ENCODE measurements at places on chromosomes 2 and 18. TPM values are rescaled to one million over a fixed set of nuclear protein-coding genes. Genes with fewer than 3 reads are reported as not detected.

GRCh38 chr2:207791579-207792243, 22.0 kb upstream of the FZD5 start:
- peaks cover 5% of the 10 kb centered on the region for H3K4me1 ChIP-seq
- no peak for DNase-seq
- H3K4me3 ChIP-seq = no peak overlapping the region
- H3K36me3 ChIP-seq = no peaks in the 10 kb centered on the region

- H3K4me1 ChIP-seq = no peaks in the 10 kb centered on the region
- no peaks in the 10 kb centered on the region for H3K36me3 ChIP-seq
- no peak for DNase-seq
- no peaks in the 10 kb centered on the region for H3K27me3 ChIP-seq
Observed at GRCh38 chr18:313931-314330, 46.1 kb upstream of the THOC1 start.

ANKRD36C gene
- total RNA-seq = 38.5 TPM

GRCh38 chr2:152420936-152421335, 86.0 kb downstream of the FMNL2 start:
- H3K36me3 ChIP-seq = no peaks in the 10 kb centered on the region
- H3K4me3 ChIP-seq = no peak overlapping the region
- H3K4me1 ChIP-seq = peaks cover 16% of the 10 kb centered on the region
- no peak overlapping the region for H3K27ac ChIP-seq

- H3K4me3 ChIP-seq = no peak overlapping the region
- peak; percentile 56 for DNase-seq
- no peak overlapping the region for H3K27ac ChIP-seq
- peaks cover 43% of the 10 kb centered on the region for H3K27me3 ChIP-seq
- peaks cover 9% of the 10 kb centered on the region for H3K4me1 ChIP-seq
Observed at GRCh38 chr18:50203801-50204604, 9.1 kb upstream of the MYO5B start.

- H3K36me3 ChIP-seq = peaks cover 7% of the 10 kb centered on the region
- peaks cover 53% of the 10 kb centered on the region for H3K4me1 ChIP-seq
- peak overlapping the region; percentile 81 for H3K4me3 ChIP-seq
- H3K27me3 ChIP-seq = no peaks in the 10 kb centered on the region
- no peak for DNase-seq
Observed at GRCh38 chr2:190409616-190410015, 1.5 kb downstream of the MFSD6 start.

DNA sequence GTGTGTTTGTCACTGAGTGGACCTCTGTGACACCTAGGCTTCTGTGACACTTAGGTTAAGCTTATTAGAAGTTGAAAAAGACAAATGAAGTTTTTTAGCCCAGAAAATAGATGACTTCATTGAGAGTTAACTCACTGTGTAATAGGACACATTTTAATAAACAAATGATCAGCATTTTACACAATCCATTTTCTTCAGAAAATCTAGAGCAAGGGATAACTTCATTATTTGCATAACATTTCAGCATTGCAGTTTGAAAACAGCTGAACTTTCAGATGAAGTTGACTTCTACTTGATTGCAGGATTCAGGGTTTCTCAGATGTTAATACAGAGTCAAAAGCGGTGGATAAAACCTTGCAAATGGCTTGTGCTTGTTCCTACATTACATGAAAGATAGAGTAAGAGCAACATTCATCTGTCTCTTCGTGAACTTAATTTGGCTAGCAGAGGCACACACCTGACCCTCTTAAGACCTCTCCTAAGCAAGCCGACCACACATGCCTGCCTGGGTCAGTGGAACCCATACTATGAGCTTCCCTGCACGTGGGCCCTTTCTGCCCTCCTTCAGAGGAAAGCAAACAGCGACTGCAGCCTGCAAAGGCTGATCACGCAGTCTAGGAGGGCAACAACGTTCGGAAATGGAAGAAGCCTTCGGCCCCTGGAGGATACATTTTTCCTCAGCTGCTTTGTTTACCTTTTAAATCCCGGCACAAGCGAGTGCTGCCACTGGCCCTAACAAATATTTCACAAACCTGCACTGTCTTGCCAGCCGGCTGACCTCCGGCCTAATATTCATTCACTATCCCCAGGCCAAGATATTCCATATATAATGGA, 16.6 kb downstream of the ITGB1BP1 start:
- H3K36me3 ChIP-seq = peaks cover 30% of the 10 kb centered on the region
- no peaks in the 10 kb centered on the region for H3K27me3 ChIP-seq
- no peak for DNase-seq
- H3K27ac ChIP-seq = no peak overlapping the region
- H3K4me3 ChIP-seq = no peak overlapping the region
- H3K4me1 ChIP-seq = no peaks in the 10 kb centered on the region

G6PC2 gene
- total RNA-seq = not detected

GRCh38 chr2:170505631-170506275, 209.4 kb upstream of the SP5 start:
- H3K4me3 ChIP-seq = no peak overlapping the region
- peaks cover 5% of the 10 kb centered on the region for H3K27me3 ChIP-seq
- no peaks in the 10 kb centered on the region for H3K36me3 ChIP-seq

ADRA2B gene
- total RNA-seq = 0.30 TPM

DNA sequence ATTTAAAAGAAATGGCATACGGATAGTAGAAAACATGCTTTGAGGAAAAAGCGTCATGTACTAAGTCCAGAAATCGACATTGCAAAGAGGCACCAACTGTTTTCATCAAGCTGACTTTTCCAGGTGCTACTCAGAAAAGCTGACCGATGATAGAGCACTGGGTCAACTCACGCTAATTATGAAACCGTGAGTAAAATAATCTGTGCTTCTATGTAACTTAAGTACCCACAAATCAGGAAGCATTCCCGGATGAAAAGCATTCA, 353 bp upstream of the NUP35 start:
- H3K27ac ChIP-seq = peak overlapping the region; percentile 97
- peaks cover 23% of the 10 kb centered on the region for H3K4me1 ChIP-seq
- peaks cover 9% of the 10 kb centered on the region for H3K27me3 ChIP-seq
- H3K36me3 ChIP-seq = peaks cover 7% of the 10 kb centered on the region
- H3K4me3 ChIP-seq = peak overlapping the region; percentile 96

ADAM23 gene
- 1.3 TPM for total RNA-seq

DNA sequence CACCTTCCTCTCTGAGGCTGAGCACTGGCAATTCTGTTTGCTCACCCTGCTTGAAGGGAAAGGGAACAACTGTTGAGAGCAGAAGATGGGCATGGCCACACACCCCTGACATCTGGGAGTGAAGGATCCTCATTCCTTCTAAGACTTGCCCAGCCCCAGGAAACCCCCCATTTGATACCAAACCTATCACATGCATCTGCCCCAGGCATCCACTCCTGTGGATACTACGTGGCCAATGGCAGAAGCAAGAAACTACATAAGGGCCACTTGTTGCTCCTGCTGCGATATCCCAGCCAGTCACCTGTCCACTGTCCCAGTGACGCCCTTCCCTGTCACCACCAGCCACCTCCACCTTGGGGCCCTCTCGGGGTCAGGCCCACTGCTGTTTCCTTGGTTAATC, 185.2 kb downstream of the SMAD2 start:
- no peaks in the 10 kb centered on the region for H3K4me1 ChIP-seq
- H3K4me3 ChIP-seq = no peak overlapping the region
- no peak for DNase-seq
- H3K27ac ChIP-seq = no peak overlapping the region

DNA sequence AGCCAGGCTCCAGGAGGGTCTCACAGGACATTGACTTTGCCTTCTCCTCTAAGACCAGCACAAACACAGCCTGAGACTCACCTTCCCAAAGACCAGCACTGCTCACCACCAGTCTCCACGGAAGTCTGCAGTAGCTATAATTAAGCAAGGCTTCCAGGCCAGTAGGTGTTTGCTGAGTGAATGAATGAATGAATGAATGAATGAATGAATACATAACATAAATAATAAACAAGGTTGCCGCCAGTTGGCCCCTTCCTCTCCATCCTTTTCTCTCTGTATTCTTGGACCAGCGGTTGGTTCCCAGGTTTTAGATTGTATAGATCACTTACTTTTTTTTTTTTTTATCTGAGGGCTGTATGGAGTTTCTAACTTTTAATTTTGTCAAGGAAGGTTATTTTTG, 222.4 kb upstream of the ID2 start:
- peaks cover 28% of the 10 kb centered on the region for H3K4me1 ChIP-seq
- no peaks in the 10 kb centered on the region for H3K36me3 ChIP-seq
- H3K4me3 ChIP-seq = no peak overlapping the region
- no peak for DNase-seq

DNA sequence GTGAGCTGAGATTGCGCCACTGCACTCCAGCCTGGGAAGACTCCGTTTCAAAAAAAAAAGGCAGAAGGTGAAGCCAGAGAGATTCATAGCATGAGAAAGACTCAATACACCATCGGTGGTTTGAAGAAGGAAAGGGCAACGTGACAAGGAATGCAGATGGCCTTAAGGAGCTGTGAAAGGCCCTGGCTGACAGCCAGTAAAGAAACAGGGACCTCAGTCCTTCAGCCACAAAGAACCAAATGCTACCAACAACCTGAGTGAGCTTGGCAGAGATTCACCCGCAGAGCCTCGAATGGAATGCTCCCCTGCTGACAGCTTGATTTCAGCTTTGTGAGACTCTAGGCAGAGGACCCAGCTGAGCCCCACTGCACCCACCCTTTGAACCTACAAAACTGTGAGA, 154.9 kb upstream of the NDUFV2 start:
- H3K4me1 ChIP-seq = peaks cover 8% of the 10 kb centered on the region
- no peaks in the 10 kb centered on the region for H3K36me3 ChIP-seq
- peaks cover 2% of the 10 kb centered on the region for H3K27me3 ChIP-seq
- H3K4me3 ChIP-seq = no peak overlapping the region

CLEC4F gene
- total RNA-seq = not detected

GRCh38 chr18:35570182-35570581, 11.4 kb upstream of the GALNT1 start:
- no peaks in the 10 kb centered on the region for H3K36me3 ChIP-seq
- peaks cover 8% of the 10 kb centered on the region for H3K4me1 ChIP-seq
- H3K27me3 ChIP-seq = no peaks in the 10 kb centered on the region
- no peak overlapping the region for H3K27ac ChIP-seq
- H3K4me3 ChIP-seq = no peak overlapping the region
- DNase-seq = no peak

DNA sequence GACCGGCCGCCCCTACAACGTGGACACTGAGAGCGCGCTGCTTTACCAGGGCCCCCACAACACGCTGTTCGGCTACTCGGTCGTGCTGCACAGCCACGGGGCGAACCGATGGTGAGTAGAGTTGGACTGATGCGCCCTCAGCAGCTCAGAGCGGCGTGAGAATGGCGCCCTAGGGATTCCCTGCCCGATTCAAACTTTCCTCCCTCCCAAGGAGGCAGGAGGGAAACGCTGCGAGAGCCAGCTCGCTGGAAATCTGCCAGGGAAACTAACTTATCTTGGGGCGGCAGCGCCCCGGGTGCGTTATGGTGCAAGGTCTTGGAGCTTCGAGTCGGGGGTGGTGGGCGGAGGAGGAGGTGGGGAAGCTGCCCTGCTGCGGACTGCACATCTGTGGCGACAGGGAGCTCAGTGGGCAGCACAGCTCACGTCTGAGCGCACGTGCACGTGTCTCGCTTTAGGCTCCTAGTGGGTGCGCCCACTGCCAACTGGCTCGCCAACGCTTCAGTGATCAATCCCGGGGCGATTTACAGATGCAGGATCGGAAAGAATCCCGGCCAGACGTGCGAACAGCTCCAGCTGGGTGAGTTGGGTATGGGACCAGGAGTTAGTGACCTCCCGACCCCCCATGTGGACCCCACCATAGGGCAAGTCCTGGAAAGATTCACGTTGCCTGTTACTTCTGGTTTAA, 697 bp downstream of the ITGA4 start:
- peak overlapping the region; percentile 95 for H3K27ac ChIP-seq
- peaks cover 59% of the 10 kb centered on the region for H3K4me1 ChIP-seq
- peak overlapping the region; percentile 91 for H3K4me3 ChIP-seq

DNA sequence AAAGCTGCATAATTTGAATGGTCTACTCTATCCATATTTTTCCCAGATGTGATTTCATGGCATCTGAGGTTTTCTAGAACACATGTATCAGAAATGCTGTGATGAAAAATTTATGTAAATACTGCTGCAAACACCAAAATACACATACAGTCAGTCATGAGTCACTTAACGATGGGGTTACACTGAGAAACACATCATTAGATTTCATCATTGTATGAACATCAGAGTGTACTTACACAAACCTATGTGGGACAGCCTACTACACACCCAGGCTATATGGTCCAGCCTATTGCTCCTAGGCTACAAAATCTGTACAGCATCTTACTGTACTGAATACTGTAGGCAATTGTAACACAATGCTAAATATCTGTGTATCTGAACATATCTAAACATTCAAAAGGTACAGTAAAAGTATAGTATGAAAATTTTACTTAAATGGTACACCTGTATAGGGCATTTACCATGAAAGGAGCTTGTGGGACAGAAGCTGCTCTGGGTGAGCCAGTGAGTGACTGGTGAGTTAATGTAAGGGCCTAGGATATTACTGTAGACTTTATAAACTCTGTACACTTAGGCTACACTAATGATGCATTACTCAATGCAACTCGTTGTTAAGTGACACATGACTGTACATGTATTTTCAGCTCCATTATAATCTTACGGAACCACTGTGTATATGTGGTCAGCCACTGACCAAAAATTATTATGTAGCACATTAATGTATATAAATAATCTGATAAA, 33.5 kb downstream of the PNO1 start:
- H3K27ac ChIP-seq = peak overlapping the region; percentile 76
- peaks cover 61% of the 10 kb centered on the region for H3K4me1 ChIP-seq
- no peak overlapping the region for H3K4me3 ChIP-seq
- no peak for DNase-seq
- H3K36me3 ChIP-seq = peaks cover 4% of the 10 kb centered on the region

DNA sequence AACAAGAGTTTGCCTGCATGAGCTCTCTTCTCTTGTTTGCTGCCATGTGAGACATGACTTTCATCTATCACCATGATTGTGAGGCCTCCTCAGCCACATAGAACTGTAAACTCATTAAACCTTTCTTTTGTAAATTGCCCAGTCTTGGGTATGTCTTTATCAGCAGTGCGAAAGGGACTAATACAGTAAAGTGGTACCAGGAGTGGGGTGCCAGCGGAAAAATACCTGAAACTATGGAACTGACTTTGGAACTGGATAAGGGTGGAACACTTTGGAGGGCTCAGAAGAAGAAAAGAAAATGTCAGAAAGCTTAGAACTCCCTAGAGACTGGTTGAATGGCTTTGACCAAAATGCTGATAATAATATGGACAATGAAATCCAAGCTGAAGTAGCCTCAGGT, 260.9 kb downstream of the DSC3 start:
- H3K27ac ChIP-seq = no peak overlapping the region
- H3K4me3 ChIP-seq = no peak overlapping the region
- H3K36me3 ChIP-seq = no peaks in the 10 kb centered on the region
- no peaks in the 10 kb centered on the region for H3K4me1 ChIP-seq
- DNase-seq = no peak

PCARE gene
- total RNA-seq = not detected

DNA sequence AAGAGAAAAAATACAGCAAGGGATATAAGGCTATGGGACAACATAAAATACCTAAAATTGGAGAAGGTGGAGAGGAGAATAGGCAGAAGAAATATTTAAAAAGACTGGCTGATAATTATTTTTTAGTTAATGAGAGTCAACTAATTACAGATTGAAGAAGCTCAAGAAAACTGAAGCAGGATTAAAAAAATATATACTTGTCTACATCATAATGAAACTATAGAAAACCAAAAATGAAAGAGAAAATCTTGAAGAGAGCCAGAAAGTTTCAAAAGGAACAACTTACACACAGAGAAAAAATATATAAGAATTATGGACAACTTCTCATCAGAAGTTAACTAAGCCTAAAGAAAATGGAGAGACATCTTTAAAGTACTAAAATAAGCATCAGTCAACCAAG, 62.9 kb upstream of the APCDD1 start:
- H3K36me3 ChIP-seq = no peaks in the 10 kb centered on the region
- H3K4me3 ChIP-seq = no peak overlapping the region
- H3K27me3 ChIP-seq = peaks cover 24% of the 10 kb centered on the region
- no peak overlapping the region for H3K27ac ChIP-seq
- DNase-seq = no peak

TNS1 gene
- 0.64 TPM for total RNA-seq
